ENCODE measurements at places on chromosomes 13 and 19.

GRCh38 chr19:38650172-38650775, 2.8 kb downstream of the ACTN4 start:
- peak; percentile 5 for DNase-seq

DNA sequence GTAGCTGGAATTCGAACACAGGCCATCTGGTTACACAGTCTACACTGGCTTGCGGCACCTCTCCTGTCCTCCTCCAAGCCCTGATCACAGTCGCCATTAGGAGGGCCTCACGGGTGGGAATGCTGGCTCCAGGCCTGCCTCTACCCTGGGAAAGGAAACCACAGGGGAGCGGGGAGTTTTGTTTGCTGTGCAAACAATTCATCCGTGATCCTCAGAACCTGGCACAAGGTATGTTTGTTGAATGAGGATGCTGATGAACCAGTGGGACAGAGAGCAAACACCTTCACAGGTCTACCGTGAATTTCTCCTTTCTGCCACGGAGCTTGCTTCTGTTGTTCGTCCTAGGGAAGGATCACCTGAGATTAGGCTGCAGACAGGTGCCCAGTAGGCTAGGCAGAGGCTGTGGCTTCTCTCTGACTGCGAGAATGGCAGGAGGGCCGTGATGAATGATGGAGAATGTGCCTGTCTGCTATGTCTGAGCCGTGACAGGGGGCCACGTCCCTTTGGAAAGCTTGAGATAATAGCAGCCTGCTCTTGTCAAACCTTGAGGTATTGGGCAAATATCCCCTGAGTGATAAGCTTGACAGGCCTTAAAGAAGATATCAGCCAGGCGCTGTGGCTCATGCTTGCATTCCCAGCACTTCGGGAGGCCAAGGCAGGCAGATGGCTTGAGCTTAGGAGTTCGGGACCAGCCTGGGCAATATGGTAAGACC, 36.7 kb downstream of the PIN1 start:
- peak; percentile 41 for DNase-seq

DNA sequence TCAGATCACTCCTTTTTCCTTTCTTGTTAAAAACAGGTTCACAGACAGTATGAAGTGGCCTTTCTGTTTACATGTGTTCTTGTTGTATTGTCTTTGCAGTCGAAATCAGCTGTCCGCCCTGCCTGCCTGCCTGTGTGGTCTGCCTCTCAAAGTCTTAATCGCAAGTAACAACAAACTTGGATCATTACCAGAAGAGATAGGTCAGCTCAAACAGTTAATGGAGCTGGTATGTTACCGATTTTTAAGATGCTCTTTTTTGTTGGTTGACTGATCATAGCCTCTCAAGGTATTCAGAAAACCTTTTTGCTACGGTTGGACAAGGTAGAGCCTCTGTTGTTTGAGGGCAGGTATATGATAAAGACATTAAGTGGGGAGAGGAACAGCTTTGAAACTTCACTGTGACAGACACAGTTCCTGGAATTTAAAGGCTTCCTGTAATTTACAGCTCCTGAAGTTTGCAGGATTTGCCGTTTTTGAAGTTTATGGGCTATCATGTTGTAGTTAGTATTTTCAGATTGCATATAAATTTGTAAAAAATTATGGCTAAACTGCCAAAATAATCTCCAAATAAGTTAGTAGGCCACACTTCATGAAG, 116.1 kb downstream of the LRCH1 start:
- DNase-seq, result no peak

DNA sequence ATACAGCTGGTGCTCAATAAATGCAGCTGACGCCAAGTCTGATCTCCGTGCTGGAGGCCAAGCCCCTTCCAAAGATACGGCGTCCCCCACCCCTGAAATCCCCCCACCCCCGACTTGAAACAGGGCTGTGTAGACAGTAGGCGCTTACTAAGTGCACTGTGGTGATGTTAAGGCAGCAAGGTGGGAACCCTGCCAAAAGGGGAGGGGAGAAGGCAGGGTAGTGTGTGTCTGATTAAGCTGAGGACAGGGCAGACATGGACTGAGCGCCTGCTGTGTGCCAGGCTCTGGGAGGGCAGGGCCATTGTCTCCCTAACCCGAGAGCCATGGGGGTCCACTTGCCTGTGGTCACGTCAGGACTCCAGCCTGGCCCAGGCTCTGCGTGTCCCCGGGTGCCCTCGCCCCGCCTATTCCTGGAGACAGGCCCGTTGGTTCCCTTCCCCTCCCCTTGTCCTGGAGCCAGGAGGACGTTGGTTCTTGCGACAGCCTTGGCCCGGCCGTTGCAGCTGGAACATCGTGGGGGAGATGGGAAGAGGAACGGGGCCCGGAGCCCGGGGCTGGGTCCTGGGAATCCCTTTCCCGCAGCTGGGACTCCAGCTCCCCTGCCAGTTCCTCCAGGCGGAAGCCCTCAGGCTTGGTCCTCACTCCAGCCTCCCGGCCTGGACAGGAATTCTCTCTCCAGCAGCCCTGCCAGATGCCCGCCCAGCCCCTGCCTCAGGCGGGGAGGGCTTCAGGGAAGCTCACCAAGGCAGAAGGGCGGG, 1.7 kb upstream of the ELANE start:
- no peak for DNase-seq

DNA sequence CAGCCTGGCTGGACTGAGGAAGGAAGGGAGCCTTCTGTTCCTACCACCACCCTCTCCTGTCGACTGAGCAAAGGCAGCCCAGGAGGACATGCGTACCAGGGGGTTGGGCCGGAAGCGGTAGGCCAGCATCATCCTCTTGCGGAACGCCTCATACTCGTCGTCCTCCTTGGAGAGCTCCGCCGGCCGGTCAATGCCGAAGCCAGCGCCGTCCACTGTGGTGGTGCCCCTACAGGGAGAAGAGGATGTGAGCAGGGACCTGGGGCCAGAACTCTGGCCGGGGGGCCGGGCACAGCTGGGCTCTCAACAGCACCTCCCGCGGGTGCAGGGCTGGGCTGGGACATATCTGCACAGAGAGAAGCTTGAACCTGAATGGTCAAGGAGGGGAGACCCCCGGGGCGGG, 3.8 kb upstream of the TM6SF2 start:
- no peak for DNase-seq

- DNase-seq, result no peak
Measured at GRCh38 chr19:17933414-17934129, 757 bp downstream of the CCDC124 start.

- DNase-seq, result peak; percentile 28
Measured at GRCh38 chr13:44904967-44905366, 84.3 kb downstream of the NUFIP1 start.

DNA sequence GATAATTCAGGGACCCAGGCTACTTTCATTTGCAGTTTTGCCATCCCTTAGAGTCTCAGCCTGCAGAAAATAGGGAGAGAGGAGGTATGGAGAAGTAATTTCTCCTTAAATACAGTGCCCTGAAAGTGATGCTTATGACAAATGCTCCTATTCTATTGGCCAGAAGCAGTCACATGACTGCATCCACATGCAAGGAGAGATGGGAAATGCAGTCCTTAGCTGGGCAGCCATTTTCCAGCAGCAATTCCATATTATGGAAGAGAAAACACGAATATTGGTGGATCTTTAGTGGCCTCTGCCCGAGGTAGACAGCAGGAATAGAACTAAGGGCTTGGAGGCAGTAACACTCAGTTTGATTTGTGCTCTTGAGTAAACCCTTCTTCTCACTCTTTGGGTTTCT, 39.4 kb downstream of the VAV1 start:
- DNase-seq, result peak; percentile 14

- no peak for DNase-seq
Measured at GRCh38 chr13:59885076-59885475, 278.7 kb downstream of the DIAPH3 start.

GRCh38 chr19:1451916-1452801, 2.2 kb downstream of the APC2 start:
- DNase-seq, result no peak

- no peak for DNase-seq
Measured at GRCh38 chr19:41323023-41323422, 13.1 kb downstream of the CCDC97 start.

- no peak for DNase-seq
Measured at GRCh38 chr19:14091813-14092462, 1.4 kb upstream of the SAMD1 start.

- peak; percentile 64 for DNase-seq
Measured at GRCh38 chr19:38204096-38204495, 19.9 kb downstream of the DPF1 start.

DNA sequence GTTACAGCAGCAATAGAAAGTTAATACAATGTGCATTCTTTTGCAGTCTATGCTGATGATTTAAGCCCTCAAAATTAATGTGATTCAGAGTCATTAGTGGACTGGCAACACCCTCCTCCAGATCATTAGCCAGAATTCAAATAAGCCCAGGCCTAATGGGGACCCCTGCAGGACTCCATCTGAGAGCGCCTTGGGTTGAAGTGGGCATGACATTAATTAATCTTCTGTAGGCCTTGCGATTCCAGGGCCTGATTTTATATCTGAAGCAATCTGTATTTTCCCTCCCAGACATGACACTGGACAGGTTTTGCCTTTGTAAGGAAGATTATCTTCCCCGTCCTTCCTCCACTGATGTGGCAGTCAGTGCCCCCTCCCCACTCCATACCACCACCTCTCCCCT, 442.9 kb downstream of the FOXO1 start:
- no peak for DNase-seq

DNA sequence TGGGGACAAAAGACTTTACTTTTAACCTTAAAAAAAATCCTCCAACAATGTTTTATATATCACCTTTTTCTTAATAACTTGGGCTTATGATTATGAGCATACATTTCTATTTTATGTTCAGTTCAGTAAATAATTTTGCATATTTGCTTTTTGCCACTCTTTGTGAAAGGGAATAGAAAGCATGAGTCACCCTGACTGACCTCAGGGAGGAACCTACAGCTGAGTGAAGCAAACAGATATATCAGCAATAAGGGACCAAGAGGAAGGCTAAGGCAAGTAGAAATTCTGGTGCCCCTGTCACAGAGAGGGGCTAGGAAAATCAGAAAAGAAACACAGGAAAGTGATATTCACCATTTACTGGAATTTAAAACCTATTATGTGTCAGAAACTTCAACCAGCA, 37.2 kb upstream of the SOHLH2 start:
- DNase-seq, result no peak

DNA sequence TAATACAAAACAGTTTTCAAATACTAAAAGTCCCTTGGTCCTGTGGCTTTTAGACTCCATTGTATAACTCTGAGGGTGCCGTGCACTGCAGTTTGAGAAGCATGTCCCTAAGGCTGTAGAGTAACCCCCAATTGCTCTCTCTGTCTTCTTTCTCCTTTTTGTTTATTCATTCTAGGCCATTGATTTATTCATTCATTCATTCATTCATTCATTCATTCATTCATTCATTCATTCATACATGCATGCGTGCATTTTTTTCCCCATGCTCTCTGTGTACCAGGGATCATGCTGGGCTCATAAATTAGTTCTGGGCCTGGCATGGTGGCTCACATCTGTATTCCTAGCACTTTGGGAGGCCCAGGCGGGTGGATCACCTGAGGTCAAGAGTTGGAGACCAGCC, 19.3 kb downstream of the PRR22 start:
- no peak for DNase-seq

DNA sequence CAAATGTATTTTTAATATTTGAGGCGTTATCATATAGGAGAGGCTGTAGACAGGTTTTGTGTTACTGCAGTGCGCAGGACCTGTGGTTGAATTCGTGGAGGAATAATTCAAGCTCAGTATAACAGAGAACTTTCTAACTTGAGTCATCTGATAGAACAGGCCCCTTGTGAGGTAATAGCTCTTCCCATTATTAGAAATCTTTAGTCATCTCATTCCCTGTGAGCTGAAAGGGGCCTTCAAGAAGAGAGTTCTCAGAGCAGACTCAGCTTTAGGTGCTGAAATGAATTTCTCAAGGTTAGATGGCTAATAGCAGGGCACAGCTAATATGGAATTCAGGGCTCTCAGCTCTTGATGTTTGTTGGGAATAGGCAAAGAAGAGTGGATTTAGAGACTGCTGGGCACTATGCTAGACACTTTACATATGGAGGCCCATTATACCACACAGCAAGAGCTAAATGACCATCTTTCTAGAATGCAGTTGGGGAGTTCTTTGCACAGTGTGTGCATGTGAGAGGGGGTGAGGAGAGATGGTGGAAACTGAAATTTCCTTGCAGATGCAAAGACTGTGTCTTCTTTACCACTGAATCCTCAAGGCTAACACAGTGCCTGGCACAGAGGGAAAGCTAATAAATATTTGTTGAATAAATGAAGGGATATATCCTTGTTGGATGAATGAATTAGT, 89.5 kb downstream of the DGKH start:
- no peak for DNase-seq

DNA sequence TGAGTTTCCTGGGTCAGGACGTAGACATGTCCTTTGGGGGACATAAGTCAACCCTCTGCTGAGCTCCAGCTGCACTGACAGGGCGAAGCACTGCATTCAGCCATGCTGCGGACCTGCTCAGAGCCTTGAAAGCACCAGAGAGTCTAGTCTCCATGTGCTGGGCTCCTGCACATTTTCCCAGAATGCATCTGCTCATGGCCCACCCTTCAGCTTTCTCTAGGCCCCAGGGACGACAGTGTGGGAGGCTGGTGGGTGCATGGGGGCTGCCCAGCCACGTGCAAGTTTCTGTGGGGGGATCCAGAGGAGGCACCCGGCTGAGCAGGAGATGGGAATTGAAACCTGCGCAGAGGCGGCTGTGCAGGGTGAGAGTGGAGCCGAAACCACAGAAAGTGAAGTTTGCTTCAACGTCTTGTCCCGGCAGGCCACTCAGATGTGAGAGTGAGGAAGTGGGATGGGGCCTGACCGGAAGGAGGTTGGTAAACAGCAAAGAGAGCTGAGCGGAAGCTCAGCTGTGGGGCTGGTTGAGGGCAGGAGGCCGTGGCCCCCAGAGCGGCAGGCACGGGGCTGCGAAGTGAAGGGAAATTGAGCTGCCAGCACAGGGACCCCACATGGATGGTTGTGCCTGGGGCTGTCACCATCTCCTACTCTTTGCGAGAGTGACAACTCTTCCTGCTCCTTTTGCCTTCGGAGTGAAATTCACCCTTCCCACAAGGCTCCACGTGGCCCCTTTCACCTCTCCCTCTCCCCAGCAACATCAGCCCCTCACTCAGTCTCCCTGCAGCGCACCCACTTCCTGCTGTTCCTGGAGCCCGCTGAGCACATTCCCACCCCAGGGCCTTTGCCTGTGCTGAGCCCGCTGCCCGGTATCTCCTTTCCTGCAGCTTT, 11.8 kb downstream of the PGLS start:
- no peak for DNase-seq

GRCh38 chr19:52948025-52948770, 14.5 kb downstream of the ZNF816 start:
- DNase-seq, result no peak

- DNase-seq, result peak; percentile 10
Measured at GRCh38 chr19:42634409-42635232, 39.9 kb upstream of the CEACAM8 start.

- DNase-seq, result no peak
Measured at GRCh38 chr19:55391191-55391670, 5.5 kb downstream of the RPL28 start.

GRCh38 chr13:34591900-34592529, 350.1 kb upstream of the NBEA start:
- DNase-seq, result no peak

- no peak for DNase-seq
Measured at GRCh38 chr19:16112778-16113177, 1.1 kb downstream of the RAB8A start.

Data from NCI-H2081 (cell line).